ENCODE measurements at places on chromosomes 12 and 14.

DNA sequence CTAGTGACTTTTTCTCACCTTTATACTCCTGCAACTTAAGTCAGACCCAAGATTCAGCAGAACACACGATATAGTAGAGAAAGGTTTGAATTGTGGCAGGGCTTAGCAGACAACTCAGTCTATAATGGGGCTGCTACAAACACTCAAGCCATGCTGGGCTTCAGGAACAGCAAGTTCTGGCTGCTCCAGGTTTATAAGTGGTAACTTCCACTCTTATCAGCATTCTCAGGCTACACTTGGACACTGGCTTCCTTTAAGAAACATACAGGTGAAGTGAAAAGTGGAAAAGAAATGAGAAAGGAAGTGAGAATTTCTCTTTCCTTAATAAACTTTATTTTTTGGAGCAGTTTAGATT is 21.7 kb downstream of the PLEKHD1 start:
- DNase-seq, result no peak

DNA sequence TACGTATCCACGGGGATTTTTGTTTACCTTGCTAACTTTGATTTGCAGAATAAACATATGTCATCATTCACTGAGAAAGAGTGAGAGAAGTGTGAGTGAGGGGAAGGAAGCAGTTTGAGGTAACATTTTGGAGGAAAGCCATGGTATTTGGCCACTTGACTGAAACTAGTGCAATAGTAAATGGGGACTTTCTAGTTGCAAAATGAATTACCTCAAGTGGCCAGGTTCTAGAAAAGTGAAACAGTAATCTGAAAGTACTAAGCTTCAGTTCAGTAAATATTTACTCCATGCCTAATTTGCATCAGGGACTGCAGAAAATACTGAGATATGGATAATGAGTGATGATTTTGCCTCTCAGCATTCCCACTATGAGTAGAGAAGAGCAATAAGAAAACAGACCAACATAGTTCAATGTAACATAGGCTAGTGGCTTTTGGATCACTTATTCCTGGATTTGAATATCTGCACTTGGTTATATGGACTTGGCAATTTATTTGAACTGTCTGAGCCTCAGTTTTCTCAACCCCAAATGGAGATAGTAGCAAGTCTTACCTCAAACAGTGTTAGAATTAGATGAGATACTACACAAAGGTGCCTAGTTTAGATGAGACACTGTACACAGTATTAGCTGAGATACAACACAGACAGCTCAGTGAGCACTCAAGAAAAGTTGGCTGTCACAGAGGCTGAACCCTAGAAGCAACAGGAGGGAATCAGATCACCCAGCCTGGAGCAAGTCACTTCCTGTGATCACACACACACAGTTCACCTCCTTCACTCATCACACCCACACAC is 439.1 kb downstream of the NPAS3 start:
- DNase-seq, result no peak

DNA sequence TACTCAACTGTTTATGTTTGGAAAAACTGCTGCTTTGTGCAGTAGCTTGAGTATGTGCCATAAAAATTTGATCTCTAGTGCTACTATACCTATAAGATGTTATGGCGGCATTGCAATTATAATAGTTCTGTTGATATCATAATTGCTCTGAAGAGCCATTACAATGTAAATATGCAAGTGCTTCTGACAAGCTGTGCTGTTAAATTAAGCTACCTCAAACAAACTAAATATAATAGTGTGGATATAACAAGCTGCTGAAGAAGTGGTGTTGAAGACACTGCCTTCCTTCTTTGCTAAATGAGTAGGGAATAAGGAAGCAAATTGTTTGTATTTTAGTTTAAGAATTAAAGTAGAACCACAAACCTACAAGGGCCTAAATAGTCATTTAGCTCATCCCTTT is 301.0 kb upstream of the MIS18BP1 start:
- no peak for DNase-seq

GRCh38 chr14:105710119-105711043 is 184.0 kb downstream of the TMEM121 start:
- no peak for DNase-seq

- DNase-seq, result no peak
Observed at GRCh38 chr12:125296701-125297100, 231.5 kb downstream of the AACS start.

GRCh38 chr12:6607751-6608591 is 792 bp upstream of the CHD4 start:
- DNase-seq, result peak; percentile 61

GRCh38 chr12:18747895-18748294 is 10.0 kb downstream of the CAPZA3 start:
- DNase-seq, result no peak

DNA sequence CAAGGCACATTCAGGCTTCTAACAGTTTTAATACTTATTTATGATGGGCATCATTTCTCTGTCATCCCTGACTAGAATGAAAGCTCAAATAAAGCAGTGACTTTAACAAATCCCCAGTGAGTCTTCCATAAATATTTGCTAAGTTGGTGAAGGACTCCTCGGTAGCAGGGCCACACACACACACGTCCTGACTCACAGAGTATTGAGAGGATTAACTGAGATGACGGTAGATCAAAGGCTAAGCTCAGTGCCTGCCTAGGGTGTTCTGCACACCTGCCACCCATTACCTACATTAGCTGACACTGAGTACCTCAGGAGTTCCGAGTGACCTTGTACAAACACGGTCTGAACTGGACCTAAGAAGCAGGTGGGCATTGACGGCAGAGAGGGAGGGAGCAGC is 197.3 kb upstream of the SFSWAP start:
- no peak for DNase-seq

DNA sequence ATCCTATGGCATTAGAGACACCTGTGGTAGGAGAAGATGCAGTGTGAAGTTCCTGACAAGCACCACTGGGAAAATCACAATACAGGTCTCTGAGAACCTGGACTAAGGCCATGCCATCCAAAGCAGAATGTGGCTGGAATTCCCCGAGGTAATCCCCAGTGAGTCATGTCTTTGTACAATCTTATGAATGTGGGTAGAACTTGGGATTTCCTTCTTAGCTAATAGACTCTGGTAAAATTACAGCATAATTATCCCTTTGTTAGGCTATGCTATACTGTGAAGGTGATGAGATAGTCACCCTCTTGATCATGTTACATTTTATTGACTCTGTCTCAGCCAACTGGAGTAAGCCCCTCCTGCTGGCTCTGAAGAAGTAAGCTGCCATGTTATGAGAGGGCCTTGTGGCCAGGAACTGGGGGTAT is 224.3 kb upstream of the DCN start:
- no peak for DNase-seq

- DNase-seq, result no peak
Observed at GRCh38 chr12:52214421-52214802, 18.6 kb upstream of the KRT7 start.

- DNase-seq, result no peak
Observed at GRCh38 chr14:95480109-95480886, 36.2 kb downstream of the SYNE3 start.

DNA sequence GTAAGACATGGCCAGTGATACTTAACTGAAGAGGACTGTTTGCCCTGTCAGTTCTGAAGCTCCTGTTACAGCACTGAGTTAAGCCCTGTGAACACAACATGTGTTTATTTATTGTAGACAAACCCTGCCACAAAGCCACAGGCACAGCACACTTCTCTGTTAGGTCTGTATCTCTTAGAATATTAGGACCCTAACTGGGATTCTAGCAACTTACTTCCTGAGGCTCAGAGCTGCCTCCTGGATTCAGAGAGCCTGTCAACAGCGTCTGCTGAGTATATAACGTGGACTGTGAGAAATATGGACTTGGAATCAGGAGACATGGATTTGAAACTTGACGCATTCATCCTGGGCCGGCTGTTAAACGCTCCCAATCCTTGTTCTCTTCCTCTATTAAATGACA is 135.0 kb upstream of the HIF1A start:
- DNase-seq, result no peak

DNA sequence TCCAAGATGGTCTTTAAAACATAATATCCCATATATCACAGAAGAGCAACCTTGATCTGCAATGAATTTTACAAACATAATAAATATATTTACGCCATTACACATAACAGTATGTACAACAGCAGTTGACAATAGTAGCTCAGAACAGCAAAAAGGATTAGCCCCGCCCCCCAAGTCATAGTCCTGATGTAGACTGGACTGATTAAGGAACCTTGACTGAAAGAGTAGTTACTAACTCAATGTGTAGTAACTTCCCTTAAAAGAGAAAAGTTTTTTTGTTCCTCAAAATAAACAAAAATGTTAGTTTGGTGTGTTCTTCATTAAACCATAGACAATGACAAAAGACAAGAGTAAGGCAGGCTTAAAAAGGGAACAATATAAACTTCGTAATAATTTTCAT is 44.5 kb downstream of the GTF2A1 start:
- peak; percentile 21 for DNase-seq

- DNase-seq, result no peak
Observed at GRCh38 chr14:102655137-102655536, 62.7 kb downstream of the RCOR1 start.

GRCh38 chr12:4032924-4033615 is 159.9 kb upstream of the PARP11 start:
- DNase-seq, result no peak

DNA sequence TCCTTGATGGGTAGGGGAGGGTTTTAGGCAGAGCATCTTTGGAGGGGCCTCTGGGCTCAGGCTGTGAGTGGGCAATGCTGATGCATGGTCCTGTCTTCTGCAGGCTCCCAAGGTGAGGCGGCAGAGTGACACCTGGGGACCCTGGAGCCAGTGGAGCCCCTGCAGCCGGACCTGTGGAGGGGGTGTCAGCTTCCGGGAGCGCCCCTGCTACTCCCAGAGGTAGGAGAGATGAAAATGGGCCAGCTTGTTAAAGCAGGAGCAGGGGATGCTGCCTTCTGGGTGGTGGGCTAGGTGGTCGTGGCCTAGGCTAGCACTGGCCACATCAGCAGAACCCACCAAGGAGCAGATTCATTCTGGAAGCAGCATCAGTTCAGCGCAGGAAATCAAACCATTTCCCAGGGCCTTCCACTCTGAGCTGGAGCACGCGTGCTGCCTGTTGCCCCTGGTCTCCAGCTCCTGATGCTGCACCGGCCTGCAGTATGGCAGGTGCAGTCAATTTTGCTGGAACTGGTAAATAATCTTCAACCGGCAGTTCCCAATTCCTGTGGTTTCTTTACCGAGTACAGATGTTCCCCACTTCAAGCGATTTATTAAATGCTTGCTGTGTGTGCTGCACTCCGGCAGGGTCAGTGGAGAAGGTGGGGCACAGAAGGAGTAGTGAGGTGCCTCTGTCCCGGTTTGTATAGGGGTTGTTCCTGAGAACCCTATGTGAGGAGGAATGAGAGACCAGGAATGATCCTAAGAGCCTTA is 7.4 kb downstream of the PAPLN start:
- DNase-seq, result no peak

- no peak for DNase-seq
Observed at GRCh38 chr14:75232597-75232996, 46.0 kb upstream of the FOS start.

- DNase-seq, result no peak
Observed at GRCh38 chr14:100486025-100486828, 101.0 kb downstream of the BEGAIN start.

DNA sequence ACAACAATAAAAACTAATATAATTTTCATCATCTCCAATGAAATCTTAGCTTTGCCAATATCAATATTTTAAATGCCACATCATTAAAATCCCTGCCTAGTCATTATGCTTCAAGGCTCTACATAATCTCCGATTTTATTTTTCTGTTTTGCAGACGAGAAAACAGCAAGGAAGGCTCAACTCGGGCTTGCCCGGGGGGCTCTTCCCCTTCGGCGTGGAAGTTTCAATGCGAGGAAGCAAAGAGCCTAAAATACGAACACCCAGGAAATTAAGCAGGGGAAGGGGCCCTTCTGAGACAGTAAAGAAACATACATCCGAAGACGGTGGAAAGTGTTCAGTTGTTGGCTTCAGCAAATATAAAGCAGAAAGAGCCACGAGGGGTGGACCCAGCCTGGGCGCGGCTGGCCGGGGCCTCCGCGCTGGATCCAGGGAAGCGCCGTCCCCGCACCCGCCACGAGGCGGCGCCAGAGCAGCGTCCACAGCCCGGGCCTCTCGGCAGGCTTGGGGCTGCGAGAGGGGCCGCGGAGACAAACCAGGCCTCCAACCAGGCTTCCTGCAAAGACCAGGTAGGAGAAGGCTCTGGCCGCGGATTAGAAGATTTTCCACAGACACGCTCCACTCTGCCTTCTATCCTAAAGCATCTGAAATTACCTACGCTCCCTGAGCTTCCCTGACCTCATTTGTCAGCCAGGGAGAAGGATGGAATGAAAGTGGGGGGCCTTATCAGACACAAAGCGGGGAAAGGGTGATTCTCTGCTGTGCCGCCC is 77.2 kb downstream of the SERPINA3 start:
- DNase-seq, result peak; percentile 85

DNA sequence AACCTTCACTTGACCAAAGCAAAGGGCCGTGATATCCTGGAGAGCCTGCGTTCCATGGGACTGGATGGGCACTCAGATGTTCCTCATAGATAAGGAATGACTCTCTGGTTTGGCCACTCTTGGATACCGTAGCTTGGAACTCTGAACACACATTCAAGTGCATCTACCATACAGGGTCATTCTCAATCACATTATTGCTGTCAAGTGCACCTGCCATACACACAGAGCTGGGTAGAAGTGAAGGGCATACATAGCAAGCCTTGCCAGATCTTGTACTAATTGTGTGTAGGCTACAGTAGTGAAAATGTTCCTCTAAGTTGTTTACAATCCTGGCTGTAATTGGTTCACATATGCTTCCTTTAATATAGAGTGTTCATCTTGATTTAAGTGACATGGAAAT is 58.3 kb downstream of the PELI2 start:
- no peak for DNase-seq

GRCh38 chr12:7068994-7069346 is 8.5 kb downstream of the C1S start:
- DNase-seq, result no peak

- DNase-seq, result no peak
Observed at GRCh38 chr14:62491146-62491545, 554.1 kb downstream of the KCNH5 start.

DNA sequence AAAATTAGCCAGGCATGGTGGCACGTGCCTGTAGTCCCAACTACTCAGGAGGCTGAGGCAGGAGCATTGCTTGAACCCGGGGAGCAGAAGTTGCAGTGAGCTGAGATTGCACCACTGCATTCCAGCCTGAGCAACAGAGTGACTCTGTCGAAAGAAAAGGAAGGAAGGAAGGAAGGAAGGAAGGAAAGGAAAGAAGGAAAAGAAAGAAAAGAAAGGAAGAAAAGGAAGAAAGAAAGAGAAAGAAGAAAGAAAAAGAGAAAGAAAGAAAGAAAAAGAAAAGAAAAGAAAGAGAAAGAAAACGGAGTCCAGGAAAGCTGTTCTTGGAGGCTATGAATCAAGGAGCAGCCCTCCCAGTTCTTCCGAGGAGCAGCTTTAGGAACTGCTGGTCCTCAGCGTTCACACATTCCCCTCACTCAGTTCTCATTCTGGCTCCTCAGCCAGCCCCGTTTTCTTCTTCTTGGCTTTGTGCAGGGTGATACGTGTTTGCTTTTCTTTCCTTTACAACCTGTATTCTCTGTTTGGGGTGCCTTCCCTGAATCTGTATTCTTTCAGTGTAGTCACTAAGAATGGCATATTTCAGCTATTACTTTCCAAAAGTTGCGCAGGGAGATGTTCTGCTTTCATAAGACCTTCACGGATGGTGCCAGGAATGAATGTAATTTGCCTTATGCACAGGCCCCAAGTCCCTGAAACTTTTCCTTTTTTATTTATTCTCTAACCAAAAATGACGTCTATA is 12.2 kb downstream of the FBXL14 start:
- no peak for DNase-seq
